Left ventricle myocardium superior (tissue), 1 donor: ENCODE measurements at places on chromosomes 11 and 22. TPM values are rescaled to one million over a fixed set of nuclear protein-coding genes. Genes with fewer than 3 reads are reported as not detected.

GRCh38 chr22:40235308-40235707, 57.6 kb downstream of the TNRC6B start:
- no peak for DNase-seq

DNA sequence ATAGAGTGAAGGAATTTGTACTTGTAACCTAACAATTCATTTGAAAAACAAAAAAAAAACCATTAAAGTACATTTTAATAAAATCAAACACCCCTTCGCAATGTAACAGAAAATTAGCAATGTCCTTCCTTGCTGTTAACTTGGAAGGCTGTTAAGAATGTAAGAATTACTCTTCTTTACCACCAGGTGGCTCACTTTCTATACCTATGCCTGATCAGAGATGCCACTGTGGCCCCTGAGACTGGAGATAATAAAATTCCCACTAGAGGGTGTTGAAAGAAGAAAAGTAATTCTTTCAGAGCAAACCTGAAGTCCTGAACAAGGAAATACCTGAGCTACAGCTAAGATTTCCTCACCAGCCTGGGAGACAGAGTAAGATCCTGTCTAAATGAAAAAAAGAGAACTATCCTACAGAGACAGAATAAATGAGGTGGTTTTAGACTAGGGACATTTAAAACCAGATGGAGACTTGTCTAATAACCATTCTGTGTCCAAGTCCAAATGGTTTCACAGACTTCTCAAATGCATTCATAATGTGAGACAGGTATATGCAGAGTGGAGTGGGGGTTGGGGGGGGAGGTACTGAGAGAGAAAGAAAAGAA, 1089.3 kb downstream of the FAM181B start:
- DNase-seq: no peak

TPBGL gene
- total RNA-seq: not detected

GRCh38 chr11:61777234-61778090, 14.9 kb downstream of the TMEM258 start:
- DNase-seq: peak; percentile 69

GRCh38 chr11:65305501-65306268, 9.0 kb upstream of the CDC42EP2 start:
- DNase-seq: peak; percentile 31

DNA sequence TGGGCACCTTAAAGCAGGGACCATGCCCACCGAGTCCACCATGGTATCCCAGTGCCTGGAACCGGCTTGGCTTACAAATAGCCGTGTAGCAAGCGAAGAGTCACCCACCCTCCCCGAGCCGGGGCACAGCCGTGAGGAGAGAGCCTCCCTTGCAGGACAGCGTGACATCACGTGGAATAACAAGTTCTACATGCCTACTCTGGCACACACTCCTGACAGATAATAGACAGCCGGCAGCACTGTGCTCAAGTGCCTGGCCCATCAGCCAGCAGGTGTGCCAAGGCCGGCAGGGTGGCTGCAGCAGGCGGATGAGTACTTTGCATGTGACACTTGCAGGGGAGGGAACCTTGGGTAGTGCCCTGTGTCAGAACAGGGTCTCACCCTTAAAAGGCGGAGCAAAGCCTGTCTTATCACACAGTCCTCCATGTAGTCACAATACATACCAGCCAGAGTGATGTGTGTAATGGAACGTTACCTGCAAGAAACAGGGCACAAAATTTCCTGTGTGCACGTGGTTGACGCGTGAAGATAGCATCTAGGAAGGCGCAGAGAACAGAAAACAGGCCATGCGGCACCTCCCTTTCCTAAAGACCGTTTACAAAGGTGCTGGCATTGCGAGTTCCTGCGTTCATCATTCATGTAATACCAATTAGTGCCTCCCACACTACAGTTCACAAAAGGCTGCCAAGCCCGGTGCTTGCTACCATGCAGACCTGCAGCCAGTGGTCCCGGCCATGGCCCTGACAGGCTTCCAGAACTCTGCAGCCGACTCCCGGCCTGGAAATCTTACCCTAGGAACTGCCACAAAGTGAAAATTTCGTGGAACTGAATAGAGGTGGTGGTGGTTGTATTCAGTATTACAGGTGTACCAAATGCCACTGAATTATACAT, 16.4 kb downstream of the TOM1 start:
- peak; percentile 88 for DNase-seq

DNA sequence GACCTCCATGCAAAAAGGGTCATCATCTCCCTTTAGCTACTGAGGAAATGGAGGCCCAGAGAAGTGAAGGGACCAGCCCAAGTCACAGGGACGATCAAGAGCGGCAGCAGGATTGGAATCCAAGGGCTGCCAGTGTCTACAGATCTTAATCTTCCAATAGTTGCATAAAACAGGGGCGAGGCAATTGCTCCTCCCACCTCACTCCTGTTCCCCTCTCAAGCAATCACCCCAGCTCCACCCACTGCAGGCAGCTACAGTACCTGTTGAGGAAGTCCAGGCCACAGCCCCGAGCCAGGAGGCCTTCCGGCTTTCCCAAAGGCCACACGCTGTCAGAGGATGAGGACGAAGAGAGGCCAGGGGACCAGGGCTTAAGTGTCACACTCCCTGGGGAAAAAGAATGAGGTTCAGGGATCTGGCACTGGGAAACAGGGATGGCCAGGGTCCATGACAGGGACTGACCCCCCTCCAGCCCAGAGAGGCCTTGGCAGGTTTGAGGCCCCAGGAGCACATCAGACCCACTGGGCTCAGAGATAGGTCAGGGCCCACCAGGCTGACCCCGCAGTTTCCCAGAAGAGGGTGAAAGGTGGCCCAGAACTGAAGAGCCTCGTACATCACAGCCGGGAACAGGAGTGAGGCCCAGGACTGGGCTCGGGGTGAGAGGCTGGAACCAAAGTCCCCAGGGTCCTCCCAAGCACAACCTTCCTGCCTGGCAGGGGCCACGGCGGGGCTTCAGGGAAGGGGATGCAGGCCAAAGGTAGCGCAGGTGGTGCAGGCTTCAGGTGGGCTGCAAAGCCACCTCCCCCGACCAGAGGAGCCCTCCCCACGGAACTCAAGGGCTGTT, 16.4 kb upstream of the MFNG start:
- no peak for DNase-seq

DNA sequence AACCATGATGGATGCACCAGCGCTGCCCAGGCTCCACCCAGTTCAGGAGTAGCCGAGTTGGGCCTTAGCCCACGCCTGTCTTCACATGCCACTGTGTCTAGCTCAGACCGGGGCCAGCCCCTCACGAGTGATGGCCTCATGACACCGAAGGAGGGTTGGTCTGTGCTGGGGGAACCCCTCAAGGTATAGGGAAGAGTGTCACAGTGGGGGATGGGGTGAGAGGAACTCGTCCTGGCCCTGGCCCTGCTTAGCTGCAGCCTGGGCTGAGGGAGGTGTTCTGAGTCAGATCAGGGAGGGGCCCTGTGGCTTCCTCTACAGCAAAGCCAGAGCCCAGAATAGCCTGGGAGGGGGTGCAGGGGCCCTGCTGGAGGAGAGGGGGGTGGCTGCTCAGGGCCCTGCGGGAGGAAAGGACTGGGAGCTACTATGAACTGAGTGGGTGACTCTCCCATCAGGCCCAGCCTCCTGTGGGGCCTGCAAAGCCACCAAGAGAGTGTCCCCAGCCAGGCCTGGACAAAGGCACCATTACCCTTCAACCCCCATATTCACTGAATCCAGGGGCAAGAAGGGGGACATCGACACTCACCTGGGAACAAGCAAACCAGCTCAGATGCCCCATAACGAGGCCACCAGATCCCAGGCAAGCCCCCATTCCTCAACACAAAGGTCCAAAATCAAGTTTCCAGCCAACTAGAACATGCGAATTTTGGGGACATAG, 41.2 kb downstream of the IGLL5 start:
- DNase-seq: peak; percentile 32

DNA sequence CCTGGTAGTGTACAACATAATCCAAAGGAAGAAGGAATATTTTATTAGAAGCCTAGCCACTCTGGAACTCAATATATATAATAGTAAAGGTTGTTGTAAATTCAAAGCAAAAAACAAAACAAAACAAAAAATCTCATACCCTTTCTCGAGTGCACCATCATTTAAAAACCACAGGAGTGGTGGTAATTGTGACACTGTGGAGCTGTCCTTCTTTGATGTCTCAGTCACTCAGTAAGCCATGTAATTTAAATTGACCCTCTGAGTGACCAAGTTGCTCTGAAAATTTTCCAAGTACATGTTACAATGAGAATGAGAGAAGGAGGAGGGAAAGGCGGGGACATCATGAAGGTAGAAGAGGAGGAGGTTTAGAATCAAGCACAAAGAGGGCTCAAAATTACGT, 6.6 kb downstream of the PRSS23 start:
- no peak for DNase-seq

FJX1 gene
- total RNA-seq: 1.2 TPM

ZNF280A gene
- not detected for total RNA-seq

GRCh38 chr11:749731-750130, 2.5 kb downstream of the TALDO1 start:
- no peak for DNase-seq

- no peak for DNase-seq
Observed at GRCh38 chr22:47848184-47848920, 1085.9 kb downstream of the TBC1D22A start.

DNA sequence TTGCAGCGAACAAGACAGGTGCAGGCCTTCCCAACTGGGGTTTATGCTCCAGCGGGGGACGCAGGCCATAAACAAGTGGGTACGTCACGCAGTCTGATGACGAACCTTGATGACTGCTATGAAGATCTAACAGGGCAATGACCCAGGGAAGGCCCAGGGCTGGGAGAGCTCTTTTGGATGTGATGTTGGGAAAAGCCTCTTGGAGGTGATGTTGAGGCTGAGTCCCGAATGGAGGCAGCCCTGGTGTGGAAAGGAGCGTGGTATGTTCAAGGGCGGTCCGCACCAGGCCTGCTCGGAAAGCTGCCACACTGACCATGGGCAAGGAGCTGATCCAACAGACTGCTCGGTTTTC, 5.8 kb downstream of the FADS2 start:
- DNase-seq: no peak

STK33 gene
- 22.4 TPM for total RNA-seq

GRCh38 chr22:21835378-21835777, 32.1 kb downstream of the MAPK1 start:
- DNase-seq: no peak

DNA sequence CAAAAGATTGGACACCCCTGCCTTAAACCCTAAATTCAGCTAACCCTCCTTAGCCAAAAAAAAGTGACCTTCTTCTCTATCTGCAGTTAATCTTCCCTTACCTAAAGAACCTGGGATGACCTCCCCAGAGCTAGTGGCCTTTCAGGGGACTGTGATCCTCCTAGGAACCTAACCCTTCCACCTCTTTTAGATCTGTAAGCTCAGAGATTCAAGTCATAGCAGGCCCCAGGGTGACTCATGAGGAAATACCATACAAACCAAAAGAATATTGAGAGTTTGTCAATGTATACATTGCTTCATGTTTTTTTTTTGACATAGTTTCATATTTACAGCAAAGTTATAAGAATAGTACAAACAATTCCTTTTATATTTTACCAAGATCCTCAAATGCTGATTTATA, 38.3 kb upstream of the CXCR5 start:
- DNase-seq: no peak

DNA sequence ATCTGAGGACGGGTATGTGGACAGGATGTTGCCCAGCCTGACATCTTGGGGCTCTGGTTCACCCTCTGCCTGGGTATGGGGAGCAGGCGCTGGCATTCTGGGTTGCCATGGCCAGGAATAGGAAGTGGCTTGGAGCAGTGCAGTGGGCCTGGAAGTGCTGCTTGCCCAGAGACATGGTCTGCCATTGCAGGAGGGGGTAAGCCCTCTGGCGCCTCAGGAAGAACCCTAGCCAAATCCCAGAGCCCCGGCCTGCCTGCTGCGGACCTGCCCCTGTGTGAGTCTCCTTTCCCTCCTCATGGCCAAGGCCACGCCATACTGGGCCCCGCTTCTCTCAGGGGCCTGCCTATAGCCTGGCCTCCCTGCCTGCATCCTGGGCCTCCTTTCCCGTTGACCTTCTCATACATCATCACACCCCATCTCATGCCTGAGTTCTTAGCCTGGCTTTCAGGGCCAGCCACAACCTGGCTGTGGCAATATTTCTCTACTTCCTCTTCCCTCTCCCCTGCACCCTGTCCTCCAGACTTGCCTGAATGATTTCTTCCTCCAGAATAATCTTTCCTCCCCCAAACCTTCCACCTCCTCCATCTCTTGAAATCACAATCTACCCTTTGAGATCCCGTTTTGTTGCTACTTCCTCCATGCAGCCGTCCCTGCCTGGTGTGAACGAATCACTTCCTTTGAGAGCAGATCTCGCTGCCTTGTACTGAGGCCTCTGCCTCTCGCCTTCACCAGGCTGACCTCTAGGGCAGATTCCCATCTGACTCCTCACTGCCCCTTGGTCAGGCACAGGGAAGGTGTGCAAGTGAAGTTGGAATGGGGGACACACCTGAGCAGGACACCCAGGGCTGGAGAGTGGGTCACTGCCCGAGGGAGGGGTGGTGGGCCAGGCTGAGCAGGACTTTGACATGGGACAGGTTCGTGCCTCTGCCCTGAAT, 5.2 kb downstream of the CAPN5 start:
- DNase-seq: no peak

DNA sequence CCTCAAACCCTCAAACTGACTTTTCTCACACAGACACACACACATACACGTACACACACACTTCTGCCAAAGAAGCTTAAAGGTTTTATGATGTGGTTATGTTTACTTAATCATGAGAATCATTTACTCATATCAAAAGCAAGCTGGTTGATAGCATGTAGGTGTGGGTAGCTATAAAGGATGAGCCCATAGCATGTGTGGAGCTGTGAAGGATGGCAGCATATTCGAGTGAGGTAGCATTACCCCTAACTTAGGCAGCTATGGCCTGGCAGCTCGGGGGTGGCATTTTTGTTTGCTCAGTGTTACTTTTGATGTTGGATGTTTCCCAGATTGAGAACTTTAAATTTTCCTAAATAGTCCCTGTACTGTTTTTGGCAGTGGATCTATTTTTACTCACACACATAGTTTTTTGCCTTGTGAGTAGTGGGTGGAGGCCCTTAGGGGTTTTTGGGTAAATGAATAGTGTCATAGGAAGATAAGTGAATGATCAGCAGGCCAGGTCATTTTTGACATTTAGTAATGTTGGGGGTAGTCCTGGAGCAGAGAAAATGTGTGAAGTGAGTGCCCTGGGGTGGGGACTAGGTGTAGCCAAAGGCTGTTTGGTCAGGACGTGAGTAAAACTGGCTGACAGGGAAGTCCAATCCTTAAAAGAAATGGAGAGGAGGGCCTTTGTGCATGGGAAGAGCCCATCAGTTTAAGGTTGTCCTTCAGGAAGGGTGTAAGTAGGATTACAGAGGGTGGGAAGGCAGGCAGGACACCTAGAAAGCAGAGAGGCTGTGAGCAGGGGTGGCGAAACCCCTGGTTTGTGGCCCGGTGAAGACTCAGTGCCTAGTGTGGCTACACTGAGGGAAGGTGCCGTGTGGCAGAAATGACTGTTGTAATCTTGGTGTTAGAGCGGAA, 7.1 kb downstream of the YWHAH start:
- DNase-seq: no peak

OR52N5 gene
- not detected for total RNA-seq

DNA sequence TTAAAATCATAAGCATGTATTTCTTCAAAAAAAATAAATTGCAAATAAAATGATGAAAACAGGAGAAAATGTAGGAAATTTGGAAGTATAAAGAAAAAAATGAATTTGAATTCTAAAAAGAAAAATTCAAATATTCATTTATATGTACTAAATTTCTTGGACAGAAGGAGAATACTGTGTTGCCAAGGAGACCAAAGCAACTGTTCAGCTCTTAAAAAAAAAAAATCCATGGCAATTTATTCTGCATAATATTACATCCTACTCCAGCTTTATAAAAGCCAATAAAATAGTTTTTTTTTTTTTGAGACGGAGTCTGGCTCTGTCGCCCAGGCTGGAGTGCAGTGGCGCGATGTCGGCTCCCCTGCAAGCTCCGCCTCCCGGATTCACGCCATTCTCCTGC, 6.0 kb downstream of the PGM2L1 start:
- no peak for DNase-seq

UFD1 gene
- 44.5 TPM for total RNA-seq

OR4A16 gene
- not detected for total RNA-seq
